ENCODE measurements at places on chromosomes 12 and 14. TPM values are rescaled to one million over a fixed set of nuclear protein-coding genes. Genes with fewer than 3 reads are reported as not detected.

The MYF5 gene
- total RNA-seq: not detected

The BHLHE41 gene
- not detected for total RNA-seq

The IAPP gene
- total RNA-seq: not detected

The C14orf180 gene
- total RNA-seq: not detected

Data from activated naive CD4-positive, alpha-beta T cell treated with anti-CD3 and anti-CD28 coated beads, Interleukin-2, amount 10 ng/mL, durations not matched to agents 5 hours and 36 hours (primary cell).